ENCODE measurements at places on chromosomes 7 and 10.

GRCh38 chr10:30853066-30853465 lies 178.6 kb downstream of the ZNF438 start:
- no peak for DNase-seq

DNA sequence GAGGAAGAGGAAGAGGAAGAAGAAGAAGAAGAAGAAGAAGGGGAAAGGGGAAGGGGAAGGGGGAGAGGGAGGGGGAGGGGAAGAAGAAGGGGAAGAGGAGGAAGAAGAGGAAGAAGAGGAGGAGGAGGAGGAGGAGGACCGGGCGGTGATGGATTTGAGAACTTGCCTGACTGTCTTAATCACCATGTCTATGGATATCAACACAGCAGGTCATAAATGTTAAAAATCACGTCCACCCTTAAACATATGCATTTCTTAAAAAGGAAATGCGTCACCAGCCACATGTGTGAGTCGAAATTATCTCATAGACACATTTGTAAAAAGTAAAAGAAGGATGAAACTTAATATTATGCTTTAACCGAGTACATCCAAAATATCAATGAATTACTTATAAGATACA lies 42.1 kb upstream of the INSIG1 start:
- no peak for DNase-seq

DNA sequence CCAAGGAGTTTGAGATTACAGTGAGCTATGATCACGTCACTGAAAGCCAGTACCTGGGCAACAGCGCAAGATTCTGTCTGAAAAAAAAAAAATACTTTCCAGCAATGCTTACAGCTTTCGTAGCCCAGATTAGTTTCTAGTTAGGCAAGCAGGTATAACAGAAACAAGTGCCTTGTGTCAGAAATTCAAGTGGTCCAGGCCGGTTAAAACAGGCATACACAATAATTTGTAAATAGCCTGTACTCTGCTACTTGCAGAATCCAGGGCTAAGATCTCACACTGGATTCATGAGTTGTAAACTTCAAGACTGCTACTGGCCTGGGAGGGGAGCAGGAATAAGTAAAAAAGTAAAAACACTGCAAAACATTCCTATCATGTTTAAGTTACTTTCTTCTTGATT lies 512.9 kb downstream of the IPMK start:
- DNase-seq = no peak

- DNase-seq = no peak
These were observed 117.1 kb downstream of the KMT2E start for GRCh38 chr7:105131033-105131656.

GRCh38 chr7:117283779-117284178 lies 39.1 kb downstream of the WNT2 start:
- DNase-seq = no peak

DNA sequence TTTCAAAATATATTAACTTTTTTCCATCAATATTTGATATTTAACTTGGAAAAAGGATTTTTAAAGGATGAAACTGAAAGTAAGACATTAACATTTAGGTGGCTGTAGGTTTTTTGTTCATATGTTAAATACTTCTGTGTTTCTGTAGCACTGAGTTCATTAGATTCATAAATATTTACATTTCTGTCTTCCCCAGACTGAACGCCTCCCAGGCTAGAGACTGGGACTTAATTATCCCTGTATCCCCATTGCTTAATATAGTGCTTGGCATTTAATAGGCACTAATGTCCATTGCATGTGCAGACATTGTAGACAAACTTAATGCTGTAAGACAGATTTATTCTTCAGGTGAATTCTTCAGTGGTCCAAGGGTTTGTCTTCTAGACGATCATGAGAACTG lies 7.4 kb downstream of the PTPN12 start:
- no peak for DNase-seq

DNA sequence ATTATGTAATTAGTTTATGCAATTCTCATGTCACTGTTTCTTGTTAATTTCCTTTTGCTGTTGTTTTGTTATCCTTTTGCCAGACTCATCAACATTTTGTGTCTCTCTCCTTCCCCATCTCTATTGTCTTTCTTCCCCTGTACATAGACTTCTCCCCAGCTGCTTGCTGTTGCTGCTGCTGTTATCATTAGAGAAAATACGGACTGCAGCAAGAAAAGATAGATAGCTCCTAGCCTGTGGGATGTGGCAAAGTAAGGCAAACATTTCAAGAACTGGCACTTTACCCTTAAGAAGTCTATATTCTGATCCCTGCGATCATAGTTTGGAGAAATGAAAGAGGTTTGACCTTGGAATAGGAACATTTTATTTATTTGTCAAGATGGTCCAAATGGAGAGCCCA lies 162.2 kb downstream of the AOAH start:
- no peak for DNase-seq

DNA sequence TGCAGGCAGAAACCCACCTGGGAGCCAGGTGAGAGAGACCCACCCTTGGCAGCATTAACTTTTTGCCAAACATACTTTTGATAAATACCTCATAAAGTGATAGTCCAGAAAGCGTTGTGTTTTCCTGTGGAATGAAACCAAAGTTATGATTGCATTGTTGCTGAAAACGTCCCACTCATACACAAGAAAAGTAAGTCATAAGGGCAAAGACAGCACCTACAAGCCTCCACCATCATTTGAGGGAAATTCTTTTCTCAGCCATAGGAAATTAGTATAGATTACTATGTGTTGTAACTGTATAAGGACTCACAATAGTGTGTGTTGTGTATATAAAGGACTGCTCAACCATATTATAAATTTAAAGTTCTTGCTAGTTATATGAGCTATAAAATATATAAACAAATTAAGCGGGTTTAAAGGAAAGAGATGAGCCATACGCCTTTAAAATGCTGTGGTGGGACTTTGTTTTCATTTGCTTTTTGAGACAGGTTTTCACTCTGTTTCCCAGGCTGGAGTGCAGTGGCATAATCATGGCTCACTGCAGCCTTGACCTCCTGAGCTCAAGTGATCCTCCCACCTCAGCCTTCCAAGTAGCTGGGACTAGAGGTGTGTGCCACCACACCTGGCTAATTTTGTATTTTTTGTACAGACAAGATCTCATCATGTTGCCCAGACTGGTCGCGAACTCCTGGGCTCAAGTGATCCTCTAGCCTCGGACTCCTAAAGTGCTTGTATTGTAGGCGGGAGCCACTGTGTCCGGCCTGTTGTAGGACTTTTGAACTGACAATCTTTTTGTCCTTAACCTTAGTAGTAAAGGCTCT lies 160.8 kb downstream of the PKD1L1 start:
- DNase-seq = no peak

GRCh38 chr10:52106011-52106410 lies 208.1 kb upstream of the DKK1 start:
- DNase-seq = peak; percentile 24

DNA sequence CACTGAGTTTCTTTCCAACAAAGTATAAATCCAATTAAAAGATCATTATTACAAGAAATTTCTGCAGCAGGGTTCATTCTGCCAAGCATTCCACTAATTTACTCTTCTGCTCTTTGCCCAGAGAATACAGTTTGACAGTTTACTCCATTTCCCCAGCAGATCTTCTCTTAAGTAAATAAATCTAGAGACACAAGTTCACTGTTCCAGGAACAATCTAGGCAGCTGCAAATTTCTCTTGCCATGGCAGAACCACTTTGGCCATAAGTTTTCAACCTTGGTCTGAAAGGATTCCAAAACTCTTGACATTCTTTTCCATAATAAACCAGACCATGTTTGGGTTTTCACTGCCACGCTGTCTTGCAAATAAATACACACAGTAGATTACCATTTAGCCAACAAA lies 11.5 kb downstream of the RGS10 start:
- DNase-seq = peak; percentile 59

DNA sequence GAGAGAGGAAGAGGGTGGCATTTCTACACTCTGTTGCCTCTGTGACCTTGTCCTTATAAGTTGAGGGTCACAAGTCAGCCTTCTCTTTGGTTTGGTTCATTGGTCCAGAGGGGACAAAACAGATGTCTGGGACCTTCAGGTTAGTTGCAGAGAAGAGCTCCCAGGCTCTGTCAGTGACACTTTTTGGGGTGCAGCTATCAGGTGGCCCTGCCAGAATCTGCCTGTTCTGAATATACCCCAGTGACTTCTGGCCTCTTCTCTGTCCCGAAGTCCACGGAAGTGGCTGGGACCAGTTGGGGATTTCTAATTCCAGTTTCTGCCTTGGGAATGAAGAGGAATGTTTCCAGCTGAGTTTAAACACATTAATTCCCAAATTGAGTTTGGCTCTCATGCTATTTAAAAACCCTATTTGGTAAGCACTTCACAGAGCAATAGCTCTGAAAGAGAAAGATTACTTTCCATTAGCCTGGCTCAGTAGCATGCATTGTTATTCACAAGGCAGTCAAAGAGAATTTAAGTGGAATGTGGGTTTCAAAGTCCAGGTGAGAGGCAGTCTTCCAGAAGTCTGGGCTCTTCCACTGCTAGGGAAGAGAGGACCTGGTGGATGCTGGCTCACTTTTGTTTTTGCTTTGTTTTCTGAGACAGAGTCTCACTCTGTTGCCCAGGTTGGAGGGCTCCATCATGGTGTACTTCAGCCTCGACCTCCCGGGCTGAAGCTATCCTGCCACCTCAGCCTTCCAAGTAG lies 237.8 kb upstream of the GALNT17 start:
- DNase-seq = peak; percentile 33

DNA sequence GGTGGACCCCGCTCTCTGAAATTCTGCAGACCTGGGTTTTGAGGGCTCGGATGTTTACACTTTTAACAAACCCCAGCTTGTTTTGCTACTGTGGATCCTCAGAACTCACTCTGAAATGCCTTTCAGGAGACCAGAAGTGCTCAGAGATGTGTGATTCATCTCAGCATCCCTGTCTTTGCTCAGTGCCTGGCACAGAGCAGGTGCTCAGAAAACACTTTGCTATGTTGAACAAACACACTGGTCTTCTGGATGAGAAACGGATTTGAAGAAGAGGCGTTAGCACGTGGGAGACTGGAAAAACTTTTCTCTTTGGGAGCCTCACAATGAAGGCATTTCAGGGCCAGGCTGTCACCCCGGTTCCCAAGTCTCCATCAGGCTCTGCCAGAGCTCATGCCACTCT lies 53.3 kb downstream of the SH3PXD2A start:
- no peak for DNase-seq

DNA sequence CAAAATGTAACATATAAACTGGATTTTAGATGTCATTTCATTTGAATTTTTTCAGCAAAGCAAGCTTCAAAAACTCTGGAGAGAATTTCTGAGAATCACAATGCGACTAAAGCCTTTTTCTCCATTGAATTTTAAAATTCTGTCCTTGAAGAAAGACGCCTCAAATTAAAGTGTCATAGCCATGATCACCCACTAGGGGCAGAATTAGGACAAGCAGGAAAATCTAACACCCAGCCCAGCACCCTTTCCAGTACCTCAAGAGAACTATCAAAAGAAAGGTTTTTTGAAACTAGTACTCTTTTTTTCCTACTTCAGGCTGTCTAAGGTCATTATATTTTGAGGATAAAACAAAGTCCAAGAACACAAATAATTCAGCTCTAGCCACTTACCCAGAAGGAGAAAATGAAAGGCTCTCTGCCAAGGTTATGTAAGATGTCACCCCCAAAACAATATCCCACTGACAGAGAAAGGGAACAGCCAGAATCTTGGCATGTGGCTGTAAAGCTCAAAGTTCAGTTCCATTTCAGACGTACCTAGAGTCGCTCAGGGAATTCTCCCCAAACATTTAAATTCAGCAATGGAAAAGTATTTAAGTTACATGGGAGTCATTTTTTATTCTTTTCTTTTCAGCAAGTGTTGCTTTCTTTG lies 299.4 kb downstream of the SNX13 start:
- DNase-seq = peak; percentile 59

GRCh38 chr10:127435246-127435645 lies 113.9 kb upstream of the NPS start:
- no peak for DNase-seq

- DNase-seq = no peak
These were observed 8.9 kb downstream of the CFAP43 start for GRCh38 chr10:104223304-104223703.

Data from tongue (tissue), 3 donors.